ENCODE measurements at places on chromosomes 16 and 17.

DNA sequence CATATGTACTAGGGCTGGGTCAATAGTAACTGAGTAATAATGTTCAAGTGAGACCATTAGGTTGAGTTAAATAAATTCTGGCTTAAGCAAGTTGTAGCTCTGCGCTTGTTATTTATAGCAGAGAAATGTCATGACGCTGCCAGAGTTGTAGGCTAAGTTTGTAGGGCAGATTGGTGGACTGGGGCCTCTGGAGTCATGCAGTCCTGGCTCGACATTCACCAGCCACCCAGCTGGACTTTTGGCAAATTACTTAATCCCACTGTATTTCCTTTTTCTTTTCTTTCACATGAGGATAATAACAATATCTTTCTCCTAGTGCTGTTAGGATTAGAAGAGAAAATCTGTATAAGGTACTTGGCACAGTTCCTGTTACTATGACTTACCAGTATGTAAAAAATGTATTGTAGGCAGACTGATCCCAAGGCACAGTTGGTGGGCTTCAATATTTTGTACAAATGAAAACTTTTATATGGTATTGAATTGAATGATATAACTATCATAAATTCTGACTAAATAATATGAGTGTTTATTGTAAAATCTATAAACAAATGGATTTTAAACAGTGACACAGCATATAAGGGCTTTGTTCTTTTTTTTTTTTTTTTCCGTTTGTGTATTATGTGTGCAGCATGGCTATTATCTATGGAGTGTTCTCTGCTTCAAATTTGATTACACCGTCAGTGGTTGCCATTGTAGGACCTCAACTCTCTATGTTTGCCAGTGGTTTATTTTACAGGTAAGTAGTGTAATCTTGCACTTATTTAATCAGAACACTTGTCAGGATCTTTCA is 2.6 kb downstream of the MFSD11 start:
- DNase-seq: no peak

- DNase-seq: no peak
Observed at GRCh38 chr16:81627024-81627423, 152.1 kb upstream of the PLCG2 start.

- DNase-seq: no peak
Observed at GRCh38 chr17:78133971-78134898, 3.7 kb downstream of the TMC8 start.

DNA sequence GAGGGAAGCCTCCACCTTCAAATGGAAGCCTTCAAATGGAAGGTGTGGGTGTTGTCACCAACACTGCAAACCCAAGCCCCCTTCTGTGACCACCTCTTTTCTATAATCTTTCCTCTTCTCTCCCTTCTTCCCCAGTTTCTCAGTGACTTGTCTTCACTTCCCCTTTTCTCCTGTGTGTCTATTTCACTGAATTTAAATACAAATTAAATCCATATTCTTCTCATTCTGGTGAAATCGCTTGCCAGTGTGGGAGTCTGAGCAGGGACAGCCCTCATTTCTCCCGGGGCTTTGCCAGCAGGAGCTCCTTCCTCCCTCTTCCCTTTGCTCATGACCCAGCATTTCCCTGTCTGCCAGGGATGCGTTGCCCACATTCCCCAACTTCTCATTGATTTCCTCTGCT is 6.4 kb upstream of the ITGAX start:
- no peak for DNase-seq

DNA sequence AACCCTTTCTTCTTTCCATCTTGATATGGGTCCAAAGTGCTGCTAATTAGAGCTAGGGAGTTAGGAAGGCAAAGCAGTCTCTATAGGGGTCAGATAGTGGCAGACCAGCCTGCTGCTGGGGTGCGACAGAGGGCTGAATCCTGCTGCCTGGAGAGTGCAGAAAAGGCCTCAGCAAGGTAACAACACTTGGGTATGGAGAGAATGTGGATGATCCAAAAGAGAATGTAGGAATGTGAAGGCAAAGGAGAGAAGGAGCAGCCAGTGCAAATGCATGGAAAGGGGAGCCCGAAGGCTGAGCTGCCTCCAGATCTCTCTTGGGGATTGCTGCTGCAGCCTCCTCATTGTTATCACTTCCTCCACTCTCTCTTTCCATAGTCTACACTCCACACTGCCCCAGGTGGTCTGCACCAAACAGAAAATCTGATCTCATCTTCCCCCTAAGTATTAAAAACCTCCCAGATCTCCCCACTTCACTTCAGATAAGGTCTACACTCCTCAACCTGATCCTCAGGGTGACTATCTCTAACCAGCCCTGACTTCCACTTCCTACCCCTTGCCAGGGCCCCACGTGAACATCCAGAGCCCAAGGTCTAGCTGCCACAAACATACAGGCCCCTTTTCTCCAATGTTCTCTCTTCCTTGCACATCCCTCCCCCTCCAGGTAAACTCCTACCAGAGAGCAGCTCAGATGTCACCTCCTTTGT is 28.8 kb downstream of the TOM1L2 start:
- DNase-seq: no peak

- DNase-seq: no peak
Observed at GRCh38 chr16:57252148-57252721, 7.2 kb downstream of the ARL2BP start.

DNA sequence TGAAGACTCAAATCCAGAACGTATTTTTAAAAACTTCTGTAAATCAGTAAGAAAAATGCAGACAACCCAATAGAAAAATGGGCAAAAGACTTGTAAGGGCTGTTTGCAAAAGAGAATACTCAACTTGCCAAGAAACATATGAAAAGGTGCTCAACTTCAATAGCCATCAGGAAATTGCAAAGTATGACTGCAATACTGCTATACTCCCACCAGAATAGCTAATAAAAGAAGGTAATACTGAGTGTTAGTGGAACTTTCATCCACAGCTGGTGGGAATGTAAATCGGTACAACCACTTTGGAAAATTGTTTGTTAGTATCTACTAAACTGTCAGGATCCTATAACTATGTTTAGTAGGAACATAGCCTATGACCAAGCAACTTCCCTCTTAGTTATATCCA is 48.1 kb downstream of the TBX4 start:
- no peak for DNase-seq

- DNase-seq: no peak
Observed at GRCh38 chr16:27237219-27238015, 31.2 kb downstream of the NSMCE1 start.

GRCh38 chr17:38693700-38694329 is 11.3 kb upstream of the MLLT6 start:
- no peak for DNase-seq

DNA sequence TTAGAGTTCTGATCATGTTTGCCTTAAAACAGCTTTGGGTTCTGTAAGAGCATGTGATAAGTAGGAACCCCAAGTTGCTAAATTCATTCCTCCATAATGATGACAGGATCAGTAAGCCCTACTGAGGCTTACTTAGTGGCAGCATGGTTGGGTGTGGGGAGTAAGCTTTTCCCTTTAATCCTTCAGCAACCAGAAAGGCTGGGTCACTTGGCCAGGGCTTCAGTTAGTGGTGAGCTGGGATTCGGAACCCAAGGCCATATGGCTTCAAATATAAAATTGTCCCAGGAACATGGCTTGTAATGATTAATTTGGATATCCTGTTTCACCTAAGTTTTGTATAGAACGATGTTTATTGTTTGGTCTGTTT is 850 bp downstream of the GINS3 start:
- no peak for DNase-seq

DNA sequence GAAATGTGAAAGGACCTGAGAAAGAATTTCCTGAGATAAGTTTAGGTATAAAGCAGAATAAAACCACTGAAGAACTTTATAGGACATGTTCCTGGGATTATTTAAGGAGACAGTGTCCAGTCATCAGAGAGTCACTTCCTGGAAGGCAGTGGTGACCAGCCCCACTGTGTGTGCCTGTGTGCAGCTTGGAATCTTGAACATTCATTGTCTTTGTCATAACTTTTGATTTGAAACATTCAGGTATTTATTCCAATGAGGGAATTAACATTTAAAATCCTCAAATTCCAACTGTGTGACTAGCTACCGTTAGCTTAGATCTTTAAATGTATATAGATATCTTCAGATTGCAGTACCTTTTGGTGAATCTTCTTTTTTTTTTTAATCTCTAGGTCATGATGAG is 61.7 kb upstream of the MRC2 start:
- no peak for DNase-seq

DNA sequence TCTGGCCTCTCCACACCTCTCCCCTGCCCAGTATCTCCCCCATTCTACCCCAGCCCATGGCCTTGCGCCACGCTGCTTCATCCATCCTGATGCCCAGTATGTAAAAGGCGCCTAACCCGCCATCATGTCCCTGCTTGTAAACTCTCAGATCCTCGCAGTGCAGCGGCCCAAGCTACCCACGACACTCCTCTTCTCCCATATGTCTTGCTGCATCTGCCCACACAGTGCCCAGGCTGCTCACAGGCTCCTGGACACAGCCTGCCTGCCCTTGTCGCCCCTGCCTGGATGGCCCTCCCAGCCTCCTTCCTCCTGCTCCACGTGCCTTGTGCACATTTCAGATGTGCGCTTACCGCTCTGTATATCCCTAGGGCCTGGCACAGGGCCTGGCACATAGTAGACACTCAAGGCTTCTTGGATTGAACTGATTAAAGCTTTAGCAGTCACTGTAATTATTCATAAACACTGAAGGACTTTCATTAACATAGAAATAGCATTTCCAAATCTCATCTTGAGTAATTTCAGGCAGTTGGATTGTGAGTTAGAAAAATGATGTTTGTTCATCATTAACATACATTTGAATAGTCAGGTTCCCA is 129.1 kb downstream of the CLEC16A start:
- DNase-seq: no peak

DNA sequence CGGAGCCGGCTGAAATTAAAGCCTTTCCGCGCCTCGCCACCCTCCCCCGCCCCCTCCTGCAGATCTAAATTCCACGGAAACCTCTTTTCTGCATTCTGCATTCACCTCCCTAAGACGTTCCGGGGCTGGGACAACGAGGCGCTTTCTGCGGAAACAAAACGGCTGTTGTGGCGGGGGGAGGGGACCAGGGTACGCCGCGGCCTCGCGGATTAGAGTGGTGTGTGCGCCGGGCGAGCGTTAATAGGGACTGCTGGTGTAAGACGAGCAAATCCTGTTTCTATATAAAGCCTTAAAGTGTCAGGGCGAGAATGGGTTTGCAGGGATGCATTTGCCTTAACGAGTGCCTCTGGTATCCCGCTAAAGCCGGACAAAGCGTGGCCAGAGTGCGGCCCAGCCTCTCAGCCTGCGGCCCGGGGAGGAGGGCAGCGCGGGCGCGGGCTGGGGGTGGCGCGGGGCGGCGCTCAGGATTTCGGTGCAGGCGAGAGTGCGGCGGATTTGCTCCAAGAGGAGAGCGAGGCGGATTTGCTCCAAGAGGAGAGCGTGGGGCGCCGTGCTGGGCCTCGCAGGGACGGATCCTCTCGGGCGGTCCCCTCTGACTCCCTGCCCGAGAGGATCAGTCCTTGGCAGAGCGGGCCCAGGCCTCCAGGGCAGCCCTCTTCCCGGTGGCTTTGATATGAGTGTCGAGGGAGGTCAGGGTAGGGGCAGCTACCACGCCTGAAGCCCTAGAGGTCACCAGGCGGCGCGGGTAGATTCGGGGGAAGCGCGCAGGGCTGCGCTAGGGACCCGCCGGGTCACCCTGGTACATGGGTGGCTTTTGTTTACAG is 5.1 kb downstream of the BAHCC1 start:
- DNase-seq: no peak

- DNase-seq: no peak
Observed at GRCh38 chr16:3001316-3001715, 11.4 kb upstream of the CLDN9 start.

GRCh38 chr16:28259091-28259780 is 33.1 kb upstream of the SBK1 start:
- DNase-seq: no peak

DNA sequence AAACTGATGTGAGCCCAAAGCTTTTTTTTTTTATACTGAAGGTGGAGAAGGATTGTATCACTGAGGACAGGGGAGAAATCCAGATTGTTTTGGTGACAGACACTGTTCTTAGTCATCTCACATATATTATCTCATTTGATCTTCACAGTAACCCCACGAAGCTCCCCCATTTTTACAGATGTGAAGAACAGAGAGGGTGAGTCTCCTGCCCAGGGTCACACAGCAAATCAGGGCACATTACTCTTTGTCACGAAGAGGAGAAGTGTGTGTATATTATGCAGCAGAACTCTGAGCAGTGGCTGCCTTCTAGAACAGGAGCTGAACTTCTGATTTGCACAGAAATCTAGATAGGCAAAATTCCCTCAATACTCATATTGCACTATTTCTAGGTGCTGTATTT is 504.3 kb downstream of the XYLT1 start:
- no peak for DNase-seq

GRCh38 chr17:32828822-32829221 is 48.1 kb downstream of the MYO1D start:
- no peak for DNase-seq

GRCh38 chr17:73226556-73227172 is 33.8 kb downstream of the COG1 start:
- no peak for DNase-seq

- no peak for DNase-seq
Observed at GRCh38 chr16:66927918-66928649, 2.7 kb upstream of the RRAD start.

- peak; percentile 98 for DNase-seq
Observed at GRCh38 chr16:4425378-4426020, at the start of gene DNAJA3. TSS of gene DNAJA3 (plus strand) at chr16:4425868. CDS start at chr16:4425882, 14 bp downstream.

GRCh38 chr17:17877529-17878358 is 41.0 kb upstream of the SREBF1 start:
- no peak for DNase-seq

- no peak for DNase-seq
Observed at GRCh38 chr16:89660146-89660545, 2.5 kb downstream of the SPATA33 start.

GRCh38 chr16:3112058-3112880 is at the start of gene ZNF205:
TSS of gene ZNF205 (plus strand) at chr16:3112586. CDS start at chr16:3113431, 845 bp downstream.
- DNase-seq: no peak

DNA sequence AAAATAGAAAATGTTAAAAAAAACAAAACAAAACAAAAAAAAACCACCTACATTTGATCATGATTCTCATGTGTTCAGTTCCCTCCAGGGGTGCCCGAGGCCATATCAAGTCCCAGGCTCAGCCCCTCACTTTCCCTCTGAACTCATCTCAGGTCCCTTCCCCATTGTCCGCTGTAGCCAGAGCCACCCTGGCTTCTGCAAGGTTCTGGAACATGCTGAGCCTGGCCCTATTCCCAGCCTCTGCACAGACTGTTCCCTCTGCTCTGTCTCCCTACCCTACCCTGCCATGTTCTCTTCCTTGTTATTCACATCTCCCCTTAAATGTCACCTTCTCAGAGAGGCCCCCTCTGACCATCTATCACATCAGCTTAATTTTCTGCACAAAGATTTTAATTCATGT is 46.9 kb downstream of the TK2 start:
- no peak for DNase-seq

- no peak for DNase-seq
Observed at GRCh38 chr17:58630883-58631522, 60.8 kb downstream of the TEX14 start.

- DNase-seq: no peak
Observed at GRCh38 chr16:68086336-68086841, 1.2 kb downstream of the NFATC3 start.

DNA sequence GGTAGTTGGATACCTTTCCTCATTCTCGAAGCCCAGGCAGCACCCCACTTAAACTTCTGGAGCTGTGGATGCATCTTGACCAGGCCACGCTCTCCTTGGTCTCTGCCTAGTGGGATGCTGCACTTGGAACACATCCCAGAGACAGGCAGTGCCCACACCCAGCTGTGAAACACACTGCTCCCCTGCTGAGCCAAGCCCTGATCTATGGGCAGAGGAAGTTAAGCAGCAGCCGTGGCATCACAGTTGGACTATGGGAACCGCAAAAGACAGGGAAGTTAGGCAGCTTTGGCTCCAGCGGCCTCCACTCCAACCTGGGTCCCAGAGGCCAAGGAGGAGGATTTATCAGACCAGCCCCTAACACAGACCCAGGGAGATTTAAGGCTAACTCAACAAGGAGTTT is 284.8 kb upstream of the CCL2 start:
- no peak for DNase-seq

All from GM12891 (cell line).